Fibroblast of lung (primary cell): ENCODE measurements at places on chromosomes 12 and 14.

DNA sequence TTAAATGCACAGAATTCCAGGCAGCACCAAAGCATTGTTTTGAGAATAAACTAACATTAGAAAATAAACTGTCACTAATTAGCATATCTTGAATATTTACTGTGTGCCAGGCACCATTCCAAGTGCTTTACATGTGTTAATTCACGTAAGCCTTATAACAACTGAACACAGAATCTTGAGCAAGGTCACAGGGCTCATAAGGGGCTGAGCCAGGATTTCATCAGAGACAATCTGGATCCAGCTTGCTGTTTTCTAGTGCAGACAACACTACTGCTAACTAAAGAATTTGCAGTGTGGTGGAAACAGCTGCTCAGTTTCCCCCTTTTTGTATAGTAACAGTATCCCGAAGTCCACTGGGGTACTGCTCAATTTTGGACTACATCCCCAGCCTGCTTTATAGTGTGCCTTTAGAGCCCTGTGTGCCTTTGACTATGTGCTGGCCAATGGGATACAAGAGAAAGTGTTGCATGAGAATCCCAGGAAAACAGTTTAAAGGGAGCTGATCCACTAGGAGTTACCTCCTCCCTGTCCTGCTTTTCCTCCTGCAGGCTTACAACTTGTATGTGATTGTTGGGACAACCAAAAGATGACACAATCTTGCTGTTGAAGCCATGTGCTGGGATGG is 36.0 kb upstream of the RMST start:
- DNase-seq = no peak

GRCh38 chr14:81247271-81247766 is 26.6 kb upstream of the GTF2A1 start:
- DNase-seq = no peak

DNA sequence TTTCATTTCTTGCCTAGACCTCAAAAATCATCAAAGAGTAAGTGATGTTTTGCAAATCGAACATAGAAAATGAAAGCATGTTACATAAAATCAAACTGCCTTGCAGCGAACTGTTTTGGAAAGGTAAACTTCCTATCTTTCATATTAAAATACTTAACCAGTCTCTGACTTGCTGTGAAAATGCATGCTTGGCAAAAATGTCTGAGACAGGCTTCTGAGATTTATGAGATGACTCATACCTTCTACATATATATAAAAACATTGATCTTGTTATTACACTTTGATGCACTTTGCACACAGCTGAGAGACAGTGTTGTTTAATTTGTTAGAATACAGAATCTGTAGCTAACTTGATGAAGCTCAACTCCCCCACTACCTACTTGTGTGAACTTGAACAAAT is 179.1 kb downstream of the KITLG start:
- peak; percentile 75 for DNase-seq

GRCh38 chr14:90979515-90979914 is 80.9 kb downstream of the RPS6KA5 start:
- no peak for DNase-seq

GRCh38 chr14:78048120-78048519 is 122.1 kb upstream of the NRXN3 start:
- DNase-seq = no peak

DNA sequence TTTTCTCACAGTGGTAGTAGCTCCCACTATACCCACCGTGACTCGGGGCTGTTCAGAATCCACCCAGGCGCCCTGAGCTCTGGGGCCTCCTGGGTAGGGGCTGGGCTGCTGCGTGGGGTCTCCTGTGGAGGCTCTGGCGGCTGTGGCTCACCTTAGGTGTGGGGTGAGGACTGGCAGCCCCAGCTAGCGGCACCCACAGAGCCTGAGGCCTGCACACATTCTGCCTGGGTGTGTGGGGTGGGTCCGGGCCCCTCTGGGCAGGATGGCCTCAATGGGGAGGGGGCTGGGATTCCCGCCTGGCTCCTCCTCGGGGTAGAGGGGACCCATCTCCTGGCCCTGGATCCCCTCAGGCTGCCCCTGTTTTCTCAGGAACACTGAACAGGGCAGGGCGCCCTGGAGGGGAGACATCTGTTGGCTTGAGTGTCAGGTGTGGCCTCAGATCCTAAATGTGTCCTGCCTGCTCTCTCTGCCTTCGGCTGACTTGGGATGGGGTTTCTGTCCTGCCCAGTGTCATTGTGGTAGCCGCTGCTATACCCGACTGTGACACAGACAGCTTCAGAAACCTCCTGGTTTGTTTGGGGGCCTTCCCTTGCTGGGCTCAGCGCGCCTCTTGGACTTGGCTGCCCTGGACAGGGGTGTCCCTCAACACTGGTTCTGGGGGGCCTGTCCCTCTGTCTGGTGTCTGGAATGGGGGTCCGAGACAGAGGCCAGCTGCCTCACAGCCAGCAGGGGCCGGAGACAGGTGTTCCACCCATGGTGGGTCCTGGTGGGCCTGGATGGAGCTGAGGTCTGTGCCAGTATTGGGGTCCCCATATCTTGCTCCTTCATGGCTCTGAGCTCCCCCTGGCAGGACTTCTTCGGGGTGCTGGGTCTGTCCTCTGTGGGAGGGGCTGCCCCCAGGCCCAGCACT is 354.9 kb downstream of the TMEM121 start:
- DNase-seq = no peak

GRCh38 chr12:6378709-6379472 is 3.5 kb upstream of the SCNN1A start:
- peak; percentile 17 for DNase-seq

DNA sequence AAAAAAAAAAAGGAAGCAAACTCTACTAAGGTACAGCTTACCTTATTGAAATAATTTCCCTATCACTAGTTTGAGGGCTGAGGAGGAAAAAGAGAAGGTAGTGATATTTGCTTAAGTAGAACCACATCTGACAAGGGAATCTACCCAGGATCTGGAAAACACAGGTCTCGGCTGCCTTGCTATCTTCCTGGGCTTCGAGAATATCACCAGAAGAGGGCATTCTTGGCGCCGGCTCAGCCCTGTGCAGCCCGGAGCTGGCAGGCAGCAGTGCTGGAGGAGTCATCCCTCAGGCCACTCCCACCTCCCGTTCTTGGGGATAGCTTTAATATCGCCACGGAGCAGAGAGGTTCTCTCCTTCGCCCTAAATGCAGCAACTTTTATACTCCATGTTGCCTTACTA is 1181.2 kb downstream of the VRK1 start:
- DNase-seq = peak; percentile 11

GRCh38 chr12:101793401-101793800 is 37.4 kb downstream of the GNPTAB start:
- peak; percentile 87 for DNase-seq

DNA sequence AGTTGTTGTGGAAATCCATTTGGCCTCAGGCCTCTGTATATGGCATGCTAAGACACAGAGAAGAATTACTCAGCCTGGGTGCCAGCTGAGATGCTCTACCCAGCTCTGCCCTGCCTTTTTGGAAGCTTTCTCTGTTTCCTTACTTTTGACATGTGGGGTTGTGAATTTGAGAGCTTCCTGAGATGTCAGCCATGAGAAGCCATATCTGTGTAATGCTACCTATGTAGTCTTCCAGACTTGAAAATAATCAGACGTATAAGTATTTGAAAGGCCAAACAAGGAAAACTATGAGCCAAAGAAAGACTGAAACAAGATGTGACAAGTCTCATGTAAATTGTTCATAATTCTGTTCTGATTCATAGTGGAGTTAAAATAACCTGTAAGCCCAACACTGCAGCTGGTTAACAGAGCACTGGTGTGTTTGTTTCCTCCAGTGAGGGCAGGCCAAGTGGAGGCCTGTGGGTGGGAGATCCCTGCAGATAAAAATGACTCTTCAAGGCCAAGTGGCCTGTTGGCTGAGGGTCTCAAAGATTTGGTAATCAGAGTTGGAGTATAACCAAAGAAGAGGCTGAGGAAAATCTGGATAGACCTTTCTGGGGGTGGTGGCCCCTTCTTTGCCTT is 94.0 kb downstream of the TMX1 start:
- no peak for DNase-seq

GRCh38 chr12:105775343-105775742 is 363.4 kb downstream of the NUAK1 start:
- DNase-seq = peak; percentile 69

GRCh38 chr14:96274543-96274942 is 18.5 kb downstream of the BDKRB1 start:
- DNase-seq = peak; percentile 95

- no peak for DNase-seq
These were observed 8.7 kb downstream of the CCND2 start for GRCh38 chr12:4282103-4282891.

DNA sequence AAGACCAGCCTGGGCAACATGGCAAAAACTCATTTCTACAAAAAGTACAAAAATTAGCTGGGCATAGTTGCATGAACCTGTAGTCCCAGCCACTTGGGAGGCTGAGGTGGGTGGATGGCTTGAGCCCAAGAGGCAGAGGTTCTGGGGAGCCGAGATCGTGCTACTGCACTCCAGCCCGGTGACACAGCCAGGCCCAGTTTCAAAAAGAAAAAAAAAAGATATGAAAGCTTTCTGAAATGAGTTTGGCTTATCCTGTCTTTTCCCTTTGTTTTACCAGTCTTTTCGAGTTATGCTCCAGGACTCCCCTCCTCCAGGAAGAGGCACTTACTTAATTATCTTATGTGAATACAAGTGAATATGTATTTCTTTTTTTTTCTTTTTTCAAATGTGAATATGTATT is 3.2 kb downstream of the BBOF1 start:
- DNase-seq = no peak

GRCh38 chr12:75660805-75661404 is 149.5 kb upstream of the KRR1 start:
- DNase-seq = peak; percentile 30

GRCh38 chr14:52650774-52651173 is 44.6 kb downstream of the ERO1A start:
- no peak for DNase-seq

DNA sequence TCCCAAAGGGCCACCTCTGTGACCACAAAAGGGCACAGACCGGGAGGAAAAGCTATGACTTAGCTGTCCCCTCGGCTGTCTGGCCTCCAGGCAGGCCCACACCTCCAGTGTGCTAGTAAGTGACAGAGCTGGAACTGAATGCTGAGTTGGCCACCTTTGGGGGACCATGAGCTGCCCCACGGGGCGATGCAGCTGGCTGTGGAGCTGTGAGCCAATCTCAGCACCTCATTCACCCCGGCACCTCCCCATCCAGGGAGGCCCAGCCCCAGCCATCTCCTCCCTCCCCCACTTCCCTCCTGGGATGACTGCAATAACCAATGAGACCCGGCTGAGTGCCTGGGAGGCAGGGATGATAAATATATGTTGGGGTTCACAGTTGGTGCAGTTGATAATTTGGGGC is 12.2 kb upstream of the TESC start:
- no peak for DNase-seq

- DNase-seq = no peak
These were observed 187.3 kb downstream of the CHST11 start for GRCh38 chr12:104643819-104644669.

DNA sequence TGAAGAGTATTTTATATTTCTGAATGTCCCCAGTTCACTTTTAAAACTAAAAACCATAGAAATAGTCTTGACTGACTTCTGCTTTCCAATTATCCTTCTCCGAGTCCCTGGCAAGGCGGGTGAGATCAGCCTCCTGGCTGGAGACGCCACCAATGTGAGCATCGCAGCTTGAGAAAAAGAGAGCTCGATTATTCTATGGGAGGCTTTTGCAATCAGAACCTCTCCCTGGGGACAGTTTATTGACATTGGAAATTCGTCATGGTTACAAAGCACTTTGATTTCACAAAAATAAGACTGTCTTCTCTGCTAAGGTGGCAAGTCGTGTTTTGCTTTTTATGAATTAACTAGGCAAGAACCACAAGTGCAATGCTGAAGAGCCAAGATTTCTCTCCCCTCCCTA is 23.6 kb upstream of the GPHB5 start:
- no peak for DNase-seq

DNA sequence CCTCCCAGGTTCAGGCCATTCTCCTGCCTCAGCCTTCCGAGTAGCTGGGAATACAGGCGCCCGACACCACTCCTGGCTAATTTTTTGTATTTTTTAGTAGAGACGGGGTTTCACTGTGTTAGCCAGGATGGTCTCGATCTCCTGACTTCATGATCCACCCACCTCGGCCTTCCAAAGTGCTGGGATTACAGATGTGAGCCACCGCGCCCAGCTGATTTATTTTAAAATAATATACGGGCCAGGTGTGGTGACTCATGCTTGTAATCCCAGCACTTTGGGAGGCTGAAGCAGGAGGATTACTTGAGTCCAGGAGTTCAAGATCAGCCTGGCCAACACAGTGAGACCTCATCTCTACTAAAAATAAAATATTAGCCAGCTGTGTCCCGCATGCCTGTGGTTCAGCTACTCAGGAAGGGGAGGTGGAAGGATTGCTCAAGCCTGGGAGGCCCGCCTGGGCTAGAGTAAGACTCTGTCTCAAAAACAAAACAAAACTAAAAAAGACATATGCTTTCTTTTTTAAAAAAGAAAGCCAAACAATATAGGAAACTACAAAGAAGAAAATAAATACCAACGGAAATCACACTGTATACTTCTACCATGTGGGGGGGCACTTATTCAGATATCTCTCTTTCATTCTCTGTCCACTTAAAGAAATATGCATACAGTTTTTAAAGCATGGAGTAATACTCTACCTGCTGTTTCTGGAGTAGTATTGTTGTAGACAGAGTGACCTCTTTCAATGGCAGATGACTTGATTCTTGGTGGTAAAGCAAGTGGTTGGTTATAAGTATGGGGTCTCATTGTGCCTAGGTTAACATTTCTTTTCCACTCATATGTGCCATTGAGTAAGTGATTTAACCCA is 930 bp upstream of the MIA2 start:
- DNase-seq = peak; percentile 69

DNA sequence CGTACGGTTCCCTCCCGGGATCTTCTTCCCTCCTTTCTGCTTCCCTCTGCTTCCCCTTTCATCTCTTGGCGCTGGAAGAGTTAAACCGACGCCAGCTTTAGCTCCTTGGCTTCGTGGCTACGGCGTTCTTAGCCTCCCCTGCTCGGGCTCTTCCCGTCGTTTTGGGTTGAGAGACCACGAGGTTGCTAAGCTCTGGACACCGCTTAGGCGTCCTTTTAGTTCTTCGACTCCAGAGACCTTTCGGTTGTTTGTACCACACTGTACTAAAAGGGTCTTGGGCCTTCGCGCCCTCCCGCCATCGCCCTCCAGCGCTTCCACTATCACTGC is 545 bp downstream of the CPSF2 start:
- peak; percentile 33 for DNase-seq

DNA sequence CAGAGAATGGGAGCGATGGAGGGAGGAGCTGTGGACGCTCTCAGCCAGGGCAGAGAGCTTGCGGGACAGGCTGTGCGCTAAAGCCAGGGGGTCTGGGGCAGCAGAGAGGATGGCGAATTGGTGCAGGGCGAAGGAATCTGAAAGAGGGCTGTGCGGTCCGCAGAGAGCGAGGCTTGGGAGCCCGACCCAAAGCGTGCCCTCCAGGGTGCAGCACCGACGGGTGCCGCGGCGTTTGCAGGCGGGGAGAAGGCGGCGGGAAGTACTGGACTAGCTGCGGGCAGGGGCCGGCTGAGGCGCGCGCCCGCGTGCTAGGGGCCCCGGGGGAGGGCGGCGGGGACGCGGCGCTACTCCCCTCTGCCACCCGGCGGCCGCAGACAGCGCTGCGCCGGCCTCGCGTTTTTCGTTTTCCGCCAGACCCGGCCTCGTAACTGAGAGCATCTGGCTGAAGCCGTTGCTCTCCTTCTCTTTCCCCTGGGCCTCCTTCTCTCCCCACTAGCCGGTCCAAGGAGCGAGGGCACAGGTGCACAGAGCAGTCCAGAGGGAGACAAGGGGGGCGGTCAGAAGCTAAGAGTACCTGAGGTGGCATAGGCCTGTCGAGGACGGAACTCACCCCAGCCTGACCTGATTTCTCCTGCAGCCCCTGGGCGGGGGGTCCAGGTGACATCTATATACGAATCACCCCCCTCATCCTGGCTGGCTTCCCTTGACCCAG is 24.9 kb downstream of the SLC6A12 start:
- peak; percentile 48 for DNase-seq

- DNase-seq = no peak
These were observed at the start of gene RNASE1 for GRCh38 chr14:20802341-20803084. TSS of gene RNASE1 (minus strand) at chr14:20802844. CDS start at chr14:20802068, 776 bp downstream.
